ENCODE measurements at places on chromosomes 16 and 17. TPM values are rescaled to one million over a fixed set of nuclear protein-coding genes. Genes with fewer than 3 reads are reported as not detected.

DNA sequence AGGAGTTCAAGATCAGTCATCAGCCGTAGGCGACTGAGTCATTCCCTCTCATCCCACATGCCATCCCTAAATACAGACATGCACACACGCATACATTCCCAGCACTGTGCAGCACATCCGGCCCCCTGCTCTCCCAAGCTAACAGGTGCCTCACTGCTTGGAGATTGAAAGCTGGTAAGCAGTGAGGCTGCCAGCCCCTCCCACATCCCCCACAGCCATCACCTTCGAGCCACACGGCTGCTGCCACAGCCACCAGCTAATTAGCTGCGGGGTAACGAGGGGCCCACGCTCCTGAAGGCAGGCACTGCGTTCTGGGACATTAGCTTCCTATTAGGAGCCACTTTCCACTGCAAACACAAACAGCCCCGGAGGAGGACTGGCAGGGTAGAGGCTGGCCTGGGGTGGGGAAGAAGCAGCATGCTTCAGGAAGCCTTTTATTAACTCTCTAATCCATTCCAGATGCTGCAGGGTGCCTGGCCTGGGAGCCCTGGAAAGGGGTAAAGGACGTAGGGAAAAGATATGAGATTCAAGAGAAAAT, 179.6 kb downstream of the CCT6B start:
- H3K4me3 ChIP-seq, result no peak overlapping the region
- H3K27ac ChIP-seq, result no peak overlapping the region
- no peaks in the 10 kb centered on the region for H3K36me3 ChIP-seq
- no peak for DNase-seq
- H3K4me1 ChIP-seq, result no peaks in the 10 kb centered on the region
- H3K27me3 ChIP-seq, result no peaks in the 10 kb centered on the region

ELMO3 gene
- 8.6 TPM for total RNA-seq

DNA sequence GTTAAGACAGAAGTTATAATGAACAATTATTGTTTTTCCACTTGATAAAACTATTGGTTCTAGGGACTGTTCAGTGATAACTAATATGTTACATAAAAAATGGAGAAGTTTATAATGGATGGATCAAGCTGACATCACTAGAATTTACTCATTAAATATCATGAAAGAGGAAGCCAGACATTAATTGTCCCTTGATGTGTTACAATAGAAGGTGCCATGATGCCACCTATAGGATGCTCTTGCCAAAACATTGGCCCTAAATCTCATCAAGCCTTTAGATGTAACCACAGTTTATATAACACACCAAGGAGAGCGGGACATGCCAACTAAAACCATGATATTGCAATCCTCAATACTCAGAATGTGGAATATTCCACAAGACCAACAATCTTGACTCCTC, 147.9 kb upstream of the MON1B start:
- no peaks in the 10 kb centered on the region for H3K36me3 ChIP-seq
- H3K27ac ChIP-seq, result no peak overlapping the region
- no peak overlapping the region for H3K4me3 ChIP-seq
- no peaks in the 10 kb centered on the region for H3K27me3 ChIP-seq
- no peaks in the 10 kb centered on the region for H3K4me1 ChIP-seq

NOL3 gene
- total RNA-seq, result 5.6 TPM

CCL22 gene
- not detected for total RNA-seq

CCNF gene
- total RNA-seq, result 62.2 TPM

DNA sequence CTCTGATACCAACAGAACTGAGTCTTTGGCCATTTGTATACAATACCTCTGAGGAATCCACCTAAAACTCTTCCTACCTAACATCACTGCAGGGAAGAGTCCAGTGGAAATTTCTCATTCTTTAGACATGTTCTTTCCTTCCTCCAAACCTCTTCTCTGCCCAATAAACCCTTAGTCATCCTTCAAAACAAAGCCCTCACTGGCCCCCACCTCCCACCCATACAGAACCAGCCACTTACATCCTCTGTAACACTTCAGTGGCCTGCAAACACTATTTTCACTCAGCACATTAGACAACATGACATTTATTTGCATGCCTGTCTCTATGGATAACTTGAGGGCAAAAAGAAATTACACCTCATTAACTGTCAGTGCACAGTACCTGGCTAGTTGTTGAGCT, 200.3 kb upstream of the NOG start:
- DNase-seq, result no peak
- H3K4me3 ChIP-seq, result no peak overlapping the region
- H3K4me1 ChIP-seq, result no peaks in the 10 kb centered on the region

ATP2C2 gene
- 2.8 TPM for total RNA-seq

GRCh38 chr16:27311897-27312303, 1.9 kb upstream of the IL4R start:
- H3K4me1 ChIP-seq, result no peaks in the 10 kb centered on the region
- no peak overlapping the region for H3K4me3 ChIP-seq
- DNase-seq, result no peak
- H3K27ac ChIP-seq, result no peak overlapping the region
- H3K27me3 ChIP-seq, result no peaks in the 10 kb centered on the region

All from H9 (cell line).